H7 (cell line): ENCODE measurements at places on chromosomes 4 and X.
A peak's percentile ranks its signal among the peaks of the same experiment; 100 is the strongest.

DNA sequence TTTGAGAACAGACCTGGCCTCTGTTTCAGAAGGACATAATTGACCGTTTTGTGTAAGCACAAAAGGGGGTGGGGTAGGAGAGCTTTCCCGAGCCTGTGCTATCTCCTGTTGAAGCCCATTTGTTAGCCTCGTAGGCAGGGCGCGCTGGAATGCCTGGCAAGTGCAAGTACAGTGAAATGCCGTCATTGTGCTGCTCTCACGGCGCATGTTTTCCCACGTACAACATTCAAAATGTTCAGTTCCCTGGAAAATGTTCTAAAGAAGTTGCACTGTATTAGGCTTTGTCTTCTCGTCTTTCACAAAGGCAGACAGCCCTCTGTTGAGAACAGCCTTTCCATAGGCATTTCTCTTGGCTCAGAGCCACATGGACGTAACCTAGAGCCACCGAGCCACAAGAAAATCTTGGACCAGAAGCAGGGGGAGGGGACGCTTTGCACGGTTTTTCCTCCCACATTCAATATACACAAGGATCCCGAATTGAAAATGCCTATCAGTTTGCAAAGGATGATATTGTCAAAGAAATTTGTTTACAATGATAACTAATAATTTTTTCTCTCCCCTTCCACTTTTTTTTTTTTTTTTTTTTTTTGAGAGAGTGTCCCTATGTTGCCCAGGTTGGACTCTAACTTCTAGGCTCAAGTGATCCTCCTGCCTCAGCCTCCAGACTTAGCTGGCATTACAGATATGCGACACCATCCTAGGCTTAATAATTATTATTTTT, 54.6 kb upstream of the RAPGEF2 start:
- DNase-seq = no peak

- DNase-seq = no peak
These were observed 160.2 kb downstream of the PALLD start for GRCh38 chr4:168656946-168657473.

DNA sequence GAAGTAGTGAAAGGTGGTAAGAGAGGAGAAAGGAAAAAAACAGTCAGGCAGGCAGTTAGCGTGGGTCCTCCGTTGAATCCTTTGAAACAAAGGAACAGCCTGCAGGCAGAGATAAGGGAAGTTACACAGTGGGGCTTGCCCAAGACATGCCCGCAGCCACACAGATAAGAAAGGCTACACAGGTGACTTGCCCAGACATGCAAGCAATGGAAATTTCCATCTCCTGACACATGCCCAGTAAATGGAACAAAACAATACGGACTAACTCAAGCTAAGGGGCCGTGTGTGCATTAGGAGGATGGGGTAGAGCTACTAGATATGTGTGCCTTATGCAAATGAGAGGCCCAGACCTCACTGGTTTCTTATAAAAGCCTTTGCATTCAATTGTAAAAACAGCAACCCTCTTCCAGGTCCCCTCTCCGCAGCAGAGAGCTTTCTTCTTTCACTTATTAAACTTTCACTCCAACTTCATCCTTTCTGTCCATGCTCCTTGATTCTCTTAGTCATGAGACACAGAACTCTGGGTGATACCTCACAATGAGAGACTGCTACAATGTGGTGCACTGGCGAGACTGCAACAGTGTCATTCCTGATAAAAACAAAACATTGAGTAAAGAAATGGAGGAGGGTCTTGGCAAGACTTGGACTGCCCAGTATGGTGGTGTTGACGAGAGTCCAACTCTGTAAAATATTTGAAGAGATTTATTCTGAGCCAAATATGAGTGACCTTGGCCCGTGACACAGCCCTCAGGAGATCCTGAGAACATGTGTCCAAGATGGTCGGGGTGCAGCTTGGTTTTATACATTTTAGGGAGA, 997.4 kb upstream of the PRKX start:
- no peak for DNase-seq

DNA sequence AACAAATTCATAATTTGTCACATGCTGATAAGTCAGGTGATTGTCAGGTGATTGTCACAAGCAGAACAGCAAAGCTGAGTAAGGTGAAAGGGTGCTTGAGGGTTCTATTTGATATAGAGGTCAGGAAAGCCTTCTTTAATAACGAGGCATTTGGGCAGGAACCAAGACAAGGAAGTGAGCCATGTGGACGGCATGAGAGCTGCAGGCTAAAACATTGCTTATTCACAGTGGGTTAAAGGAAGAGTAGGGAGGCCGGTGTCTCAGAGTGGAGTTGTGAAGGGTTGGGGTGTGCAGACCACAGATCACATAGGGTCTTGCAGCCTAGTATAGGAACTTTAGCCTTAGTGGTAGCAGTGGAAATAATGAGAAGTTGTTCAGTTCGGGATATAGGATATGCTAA, 31.3 kb upstream of the CYP2U1 start:
- no peak for DNase-seq

DNA sequence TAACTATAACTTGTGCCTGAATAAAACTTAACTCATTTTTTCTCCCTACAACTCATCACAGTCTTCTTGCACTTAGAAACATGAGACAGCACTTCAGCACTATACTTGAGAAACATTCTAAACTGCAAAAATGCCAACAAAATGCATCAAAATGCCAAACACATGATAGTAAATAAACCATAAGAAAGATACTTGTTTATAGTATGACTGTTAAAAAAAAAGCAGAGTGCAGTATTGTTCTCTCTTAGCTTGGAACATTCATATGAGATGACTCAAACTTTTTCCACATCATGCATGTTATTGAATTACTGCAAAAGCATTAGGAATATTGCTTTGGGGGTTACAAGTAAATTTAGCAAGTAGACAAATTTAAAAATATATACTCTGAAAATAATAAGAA, 135.7 kb upstream of the ANXA10 start:
- no peak for DNase-seq

DNA sequence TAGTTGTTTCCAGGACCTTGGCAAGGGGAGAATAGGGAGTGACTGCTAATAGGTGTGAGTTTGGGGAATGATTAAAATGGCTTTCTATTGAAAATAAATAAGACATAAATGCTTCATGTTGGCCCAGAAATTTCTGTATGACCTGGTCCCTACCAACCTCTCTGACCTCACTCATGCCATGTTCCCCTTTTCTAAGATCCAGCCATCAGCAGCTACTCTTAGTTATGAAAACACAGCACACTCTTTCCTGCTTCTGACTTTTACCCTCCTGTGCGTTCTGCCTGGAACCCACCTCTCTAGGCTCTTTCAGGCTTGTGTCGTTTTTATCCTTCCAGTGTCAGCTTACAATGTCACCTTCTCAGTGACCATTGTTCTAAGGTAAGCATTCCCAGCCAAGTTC, 14.8 kb upstream of the CXCL5 start:
- no peak for DNase-seq

GRCh38 chrX:5145957-5146356, 1082.7 kb downstream of the NLGN4X start:
- DNase-seq = no peak

DNA sequence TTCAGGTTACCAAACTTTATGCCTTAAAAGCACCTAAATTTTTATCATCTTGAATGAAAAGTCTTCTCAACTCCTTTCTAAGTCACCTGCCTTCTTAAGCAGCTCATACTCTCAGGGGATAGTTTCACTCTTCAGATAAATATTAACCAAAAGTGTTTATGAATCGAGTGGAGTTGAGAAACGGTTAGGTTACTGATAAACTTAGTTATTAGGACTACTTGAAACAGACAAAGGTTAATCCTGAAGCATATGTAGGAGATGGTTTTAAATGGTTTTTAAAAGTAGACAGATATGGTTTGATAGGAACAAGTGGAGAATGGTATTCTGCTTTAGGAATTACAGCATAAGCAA, 32.8 kb downstream of the CLDN22 start:
- DNase-seq = no peak

- no peak for DNase-seq
These were observed 69.6 kb downstream of the NOCT start for GRCh38 chr4:139085141-139085540.

DNA sequence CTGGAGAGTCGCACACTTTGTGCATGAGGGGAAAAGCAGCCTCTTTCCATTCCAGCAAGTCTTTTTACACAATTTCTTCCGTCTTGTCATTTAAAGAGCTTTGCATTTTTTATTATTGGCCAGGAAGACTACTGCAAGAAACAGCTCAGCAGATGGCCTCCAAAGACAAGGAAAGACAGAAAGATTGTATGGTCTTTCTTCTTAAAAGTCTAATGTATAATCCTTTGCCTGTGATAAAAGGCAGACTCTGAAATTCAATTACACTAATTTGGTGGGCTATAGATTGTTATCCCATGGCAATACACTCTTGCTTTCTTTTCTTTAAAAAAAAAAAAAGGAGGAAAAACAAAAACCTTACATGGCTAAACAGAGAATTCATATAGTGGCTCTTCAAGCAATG, 5.9 kb downstream of the CAPN6 start:
- no peak for DNase-seq

DNA sequence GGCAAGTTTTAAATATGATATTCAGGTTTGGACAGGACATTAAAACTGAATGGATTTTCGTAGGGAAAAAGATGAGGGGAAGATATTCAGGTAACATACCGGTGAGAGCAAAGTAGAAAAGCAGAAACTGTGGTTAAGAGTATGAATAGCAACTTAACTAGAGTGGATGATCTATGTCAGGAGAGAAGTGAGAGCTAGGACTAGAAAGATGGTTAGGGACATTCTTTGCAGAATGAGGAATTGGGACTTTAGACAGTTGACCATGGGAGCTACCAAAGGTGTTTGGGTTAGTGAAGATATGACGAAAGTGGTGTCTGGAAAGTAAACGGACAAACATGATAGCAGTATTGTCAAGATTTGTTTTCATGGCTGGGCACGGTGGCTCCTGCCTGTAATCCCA, 45.2 kb downstream of the ANXA5 start:
- no peak for DNase-seq

GRCh38 chr4:20359692-20360091, 108.0 kb downstream of the SLIT2 start:
- no peak for DNase-seq

GRCh38 chr4:176448761-176449160, 129.0 kb downstream of the SPCS3 start:
- no peak for DNase-seq

DNA sequence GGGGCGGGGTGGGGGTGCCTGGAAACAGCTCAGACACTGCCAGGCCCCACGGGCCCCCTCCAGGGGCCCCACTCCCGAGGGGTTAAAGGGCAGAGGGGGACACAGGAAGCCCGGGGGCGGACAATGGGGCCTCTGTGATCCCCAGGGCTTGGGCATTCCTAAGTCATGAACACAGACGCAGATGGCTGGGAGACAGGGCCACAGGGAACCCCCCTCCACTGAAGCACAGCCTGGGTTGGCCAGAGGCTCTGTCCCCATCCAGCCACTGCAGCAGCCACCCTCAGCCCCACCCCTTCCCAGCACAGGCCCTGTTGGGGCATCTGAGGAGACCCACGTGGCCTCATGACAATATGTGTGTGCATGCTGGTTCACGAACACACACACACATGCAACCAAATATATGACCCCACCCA, 3.9 kb downstream of the L1CAM start:
- DNase-seq = peak; percentile 65

DNA sequence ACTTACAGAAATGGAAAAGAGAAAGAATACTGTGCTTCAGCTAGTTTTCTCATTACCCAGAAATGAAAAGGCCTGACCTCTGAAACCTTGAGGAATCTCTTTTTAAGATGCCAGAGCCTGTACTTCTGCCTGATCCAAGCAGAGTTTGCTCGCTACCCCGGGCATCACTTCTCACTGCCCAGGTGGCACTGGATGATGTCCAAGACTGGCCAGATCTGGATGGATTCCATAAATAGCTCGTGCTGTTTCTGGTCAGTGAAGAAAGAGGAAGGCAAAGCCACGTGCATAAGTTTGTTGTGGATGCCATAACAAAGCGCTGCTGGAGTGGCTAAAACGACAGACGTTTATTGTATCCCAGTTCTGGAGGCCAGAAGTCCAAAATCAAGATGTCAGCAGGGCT, 133.5 kb downstream of the TBL1X start:
- DNase-seq = no peak

GRCh38 chr4:140137671-140138070, 16.3 kb downstream of the MAML3 start:
- DNase-seq = no peak

GRCh38 chrX:111650845-111651244, 30.1 kb upstream of the ALG13 start:
- no peak for DNase-seq

DNA sequence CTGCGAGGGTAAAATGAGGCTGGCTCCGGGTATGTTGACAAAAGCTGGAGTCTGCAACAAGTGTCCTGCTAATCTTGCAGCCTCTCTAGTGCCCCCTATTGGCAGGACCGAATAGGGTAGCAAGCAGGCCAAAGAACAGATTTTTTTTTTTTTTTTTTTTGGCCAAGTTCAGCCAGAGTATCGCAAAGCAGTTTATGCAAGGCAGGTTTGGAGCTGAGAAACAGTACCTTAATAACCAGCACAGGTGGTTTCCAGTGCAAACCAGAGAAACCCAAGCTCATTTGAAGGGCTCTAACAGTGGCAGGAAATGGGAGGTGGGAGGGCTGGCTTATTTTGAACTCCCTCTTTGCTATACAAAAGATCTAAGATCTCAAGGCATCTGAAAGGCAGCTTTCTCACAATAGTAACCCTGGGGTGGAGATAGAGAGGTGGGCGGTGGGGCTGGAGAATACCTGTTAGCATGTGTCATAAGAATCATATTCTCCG, 38.2 kb upstream of the OCIAD2 start:
- DNase-seq = no peak

- peak; percentile 61 for DNase-seq
These were observed 16.2 kb downstream of the AWAT2 start for GRCh38 chrX:70033348-70034051.

DNA sequence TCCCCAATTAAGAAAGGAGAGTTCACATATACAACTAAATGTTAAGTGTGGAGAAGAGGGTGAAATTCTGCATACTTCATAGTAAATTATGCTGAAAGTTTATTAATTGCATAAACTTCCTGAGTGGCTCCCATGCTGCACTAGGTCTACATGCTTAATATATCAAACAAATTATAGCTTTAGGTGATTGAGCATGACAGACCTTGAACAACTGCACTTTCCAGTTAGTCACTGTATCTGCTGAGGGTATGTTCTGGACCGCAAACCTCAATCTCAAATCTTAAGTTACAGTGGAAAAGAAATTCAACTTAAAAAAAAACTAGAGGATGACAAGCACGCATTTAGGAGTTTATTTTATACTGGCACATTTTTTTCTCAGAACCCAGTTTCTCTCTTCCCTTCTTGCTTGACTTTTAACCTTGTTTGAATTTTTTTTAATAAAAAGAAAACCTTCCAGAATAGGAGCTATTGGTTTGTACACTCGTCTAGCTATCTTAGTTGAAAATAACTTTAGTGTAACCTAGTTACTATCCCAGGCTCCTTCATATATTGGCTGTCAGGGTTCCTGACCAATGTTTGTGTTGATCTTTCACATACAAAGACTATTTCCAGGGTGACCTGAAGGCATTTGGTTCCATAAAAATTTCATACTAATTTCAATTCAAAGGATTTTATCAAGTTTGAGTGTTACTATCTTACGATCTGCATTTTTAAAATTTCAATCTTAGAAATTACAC, 10.2 kb upstream of the FAM120C start:
- no peak for DNase-seq

- no peak for DNase-seq
These were observed 39.6 kb downstream of the ARL13A start for GRCh38 chrX:101009090-101009489.

GRCh38 chr4:107791902-107792301, 32.8 kb upstream of the SGMS2 start:
- no peak for DNase-seq

- no peak for DNase-seq
These were observed 51.8 kb downstream of the TMEM131L start for GRCh38 chr4:153518001-153518400.

- DNase-seq = no peak
These were observed 8.2 kb upstream of the RUFY3 start for GRCh38 chr4:70713453-70714078.

- DNase-seq = peak; percentile 38
These were observed at the start of gene NEXMIF for GRCh38 chrX:74925225-74926088. Gene NEXMIF, minus strand, starts transcription at chrX:74925452.
